NCI-H1436 (cell line): ENCODE measurements at places on chromosomes 2 and 18.

DNA sequence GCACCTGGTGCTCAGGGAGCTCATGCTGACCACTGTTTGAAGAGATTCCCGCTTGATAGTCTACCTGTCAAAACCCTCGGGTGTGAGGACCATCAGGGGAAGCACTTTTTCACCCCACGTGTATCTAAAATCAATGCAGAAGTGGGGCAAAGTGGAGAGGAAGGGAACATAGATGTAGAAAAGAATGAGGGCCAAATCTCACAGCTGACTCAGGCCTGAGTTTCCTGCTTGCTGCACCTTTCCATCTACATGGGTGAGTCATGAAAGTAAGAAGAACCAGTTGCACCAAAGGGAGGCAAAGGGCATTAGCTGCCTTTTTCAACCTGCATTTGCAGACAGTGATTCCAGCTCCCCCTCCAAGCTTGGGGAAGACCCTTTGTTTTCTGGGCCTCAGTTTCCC, 100.2 kb upstream of the MYCN start:
- no peak for DNase-seq

DNA sequence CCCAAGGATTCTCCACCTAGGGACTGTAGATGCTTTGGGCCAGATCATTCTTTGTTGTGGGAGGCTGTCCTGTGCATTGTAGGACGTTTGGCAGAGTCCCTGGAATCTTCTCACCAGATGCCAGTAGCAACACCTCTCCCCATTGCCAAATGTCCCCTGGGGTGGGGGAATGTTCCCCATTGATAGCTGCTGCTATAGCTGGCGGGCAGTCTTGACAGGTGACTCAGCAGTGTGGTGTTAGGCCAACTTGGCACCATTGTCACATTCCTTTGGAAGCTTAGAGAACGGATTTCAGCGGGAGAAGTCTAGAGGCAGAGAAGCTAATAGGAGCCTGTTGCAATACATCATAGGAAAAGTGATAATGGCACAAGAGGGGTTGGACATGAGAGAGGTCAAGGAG, 495.7 kb upstream of the SMIM21 start:
- no peak for DNase-seq

GRCh38 chr2:212770240-212770639, 231.6 kb upstream of the ERBB4 start:
- no peak for DNase-seq

DNA sequence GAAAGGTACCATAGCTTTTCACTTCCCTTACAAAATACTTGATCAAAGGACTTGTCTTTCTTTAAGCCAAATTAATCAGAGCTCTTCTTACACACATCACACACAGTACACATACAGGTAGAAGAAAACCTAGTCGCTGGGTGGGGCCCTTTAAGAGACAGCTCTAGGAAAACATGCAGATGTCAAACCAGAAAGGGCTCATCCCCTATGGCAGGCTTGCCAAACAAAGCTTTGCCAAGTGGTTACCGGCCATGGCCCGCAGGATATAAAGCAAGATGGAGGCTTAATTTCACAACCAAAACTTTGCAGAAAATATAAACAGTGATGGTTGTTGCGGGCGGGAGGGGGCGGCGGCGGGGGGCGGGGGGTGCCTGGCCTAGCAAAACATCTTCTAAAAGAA, 2156.0 kb upstream of the PIK3C3 start:
- DNase-seq: no peak

- no peak for DNase-seq
These were observed 112.3 kb downstream of the PXDN start for GRCh38 chr2:1632002-1632348.

DNA sequence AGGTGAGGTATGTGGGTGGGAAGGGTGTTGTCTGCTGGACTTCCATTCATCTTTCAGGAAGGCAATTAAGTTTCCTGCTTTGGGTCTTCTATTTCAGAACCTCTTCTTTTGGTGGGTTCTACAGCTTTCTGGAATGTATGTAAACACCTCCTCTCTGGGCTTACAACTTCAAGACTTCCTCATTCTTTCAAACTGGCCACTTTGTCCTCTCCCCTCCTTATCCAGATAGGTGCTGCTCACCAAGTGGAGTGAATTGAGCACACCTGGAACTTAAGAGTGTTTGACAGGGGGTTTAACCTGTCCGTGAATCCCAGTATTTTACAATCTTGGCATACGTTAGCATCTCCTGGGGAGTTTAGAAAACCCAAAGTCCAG, 5.2 kb upstream of the MRPL33 start:
- no peak for DNase-seq
